ENCODE measurements at places on chromosomes 2 and 18. TPM values are rescaled to one million over a fixed set of nuclear protein-coding genes. Genes with fewer than 3 reads are reported as not detected.
A peak's percentile ranks its signal among the peaks of the same experiment; 100 is the strongest.

GRCh38 chr18:65606551-65607130, 144.2 kb upstream of the CDH7 start:
- DNase-seq = no peak

The MEP1B gene
- not detected for total RNA-seq

GRCh38 chr2:125562924-125563323, 1093.0 kb upstream of the GYPC start:
- no peak for DNase-seq

GRCh38 chr2:32918774-32919173, 28.0 kb upstream of the LTBP1 start:
- no peak for DNase-seq

The CABYR gene
- total RNA-seq = not detected

- no peak for DNase-seq
Observed at GRCh38 chr18:51051105-51051712, 21.2 kb downstream of the SMAD4 start.

- no peak for DNase-seq
Observed at GRCh38 chr2:232458661-232459418, 2.9 kb downstream of the ALPI start.

- DNase-seq = peak; percentile 18
Observed at GRCh38 chr2:65429786-65430602, 2.4 kb downstream of the SPRED2 start.

The KCNK3 gene
- 0.29 TPM for total RNA-seq

The RESP18 gene
- not detected for total RNA-seq

The POTEF gene
- total RNA-seq = 0.76 TPM

GRCh38 chr2:7913974-7914373, 767.9 kb upstream of the ID2 start:
- no peak for DNase-seq

DNA sequence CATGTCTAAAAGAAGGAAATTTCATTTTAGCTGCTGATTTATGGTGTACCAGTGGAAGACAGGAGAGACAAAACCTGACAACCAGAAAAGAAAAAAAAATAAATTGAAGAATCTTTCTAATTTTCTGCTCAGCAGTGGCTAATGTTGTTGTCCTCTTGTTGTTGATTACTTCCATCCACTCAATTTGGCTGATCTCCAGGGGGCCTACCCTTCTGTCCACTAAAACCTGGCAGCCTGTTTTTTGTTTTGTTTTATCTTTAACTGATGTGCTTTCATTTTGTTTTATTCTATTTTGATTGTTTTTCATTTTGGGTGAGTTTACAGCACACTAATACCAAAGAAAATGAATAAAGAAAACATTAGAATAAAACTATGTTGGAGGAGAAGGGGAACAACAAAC, 27.4 kb downstream of the TFPI start:
- DNase-seq = no peak

The CAPN14 gene
- total RNA-seq = under 0.01 TPM

DNA sequence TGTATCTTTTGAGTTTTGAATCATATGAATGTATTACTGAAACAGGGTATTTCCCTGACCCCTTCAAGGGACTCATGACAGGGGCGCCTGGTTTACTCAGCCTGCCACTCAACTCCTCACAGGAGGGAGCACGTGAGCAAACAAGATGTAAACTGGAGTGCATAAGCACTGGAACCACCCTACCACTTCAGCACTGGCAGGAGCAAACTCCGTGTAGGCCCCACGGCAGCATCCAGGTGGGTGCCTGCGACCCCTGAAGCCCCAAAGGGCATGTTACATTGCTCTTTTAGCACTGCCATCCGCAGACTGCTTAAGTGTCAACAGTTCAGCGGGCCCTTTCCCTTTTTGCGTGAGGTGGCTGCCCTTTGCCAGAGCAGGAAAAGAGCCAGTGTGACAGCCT, 8.2 kb upstream of the DAPL1 start:
- DNase-seq = no peak

DNA sequence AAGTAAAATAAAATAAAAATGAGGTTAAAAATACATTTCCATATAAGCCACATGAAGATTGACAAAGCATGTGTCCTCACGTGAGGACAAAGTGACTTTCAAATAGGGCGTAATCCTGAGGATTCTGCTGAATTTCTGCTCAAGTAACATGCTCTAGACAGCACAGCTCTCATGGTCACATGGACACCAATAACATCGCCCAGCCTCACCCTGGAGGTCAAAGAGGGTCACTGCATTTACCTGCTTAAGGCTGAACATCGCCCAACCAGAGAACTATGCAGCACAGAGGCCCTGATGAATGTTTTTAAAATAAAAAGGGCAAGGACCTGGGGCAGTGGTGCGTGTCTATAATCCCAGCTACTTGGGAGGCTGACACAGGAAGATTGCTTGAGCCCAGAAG, 30.2 kb downstream of the TGFBRAP1 start:
- no peak for DNase-seq

DNA sequence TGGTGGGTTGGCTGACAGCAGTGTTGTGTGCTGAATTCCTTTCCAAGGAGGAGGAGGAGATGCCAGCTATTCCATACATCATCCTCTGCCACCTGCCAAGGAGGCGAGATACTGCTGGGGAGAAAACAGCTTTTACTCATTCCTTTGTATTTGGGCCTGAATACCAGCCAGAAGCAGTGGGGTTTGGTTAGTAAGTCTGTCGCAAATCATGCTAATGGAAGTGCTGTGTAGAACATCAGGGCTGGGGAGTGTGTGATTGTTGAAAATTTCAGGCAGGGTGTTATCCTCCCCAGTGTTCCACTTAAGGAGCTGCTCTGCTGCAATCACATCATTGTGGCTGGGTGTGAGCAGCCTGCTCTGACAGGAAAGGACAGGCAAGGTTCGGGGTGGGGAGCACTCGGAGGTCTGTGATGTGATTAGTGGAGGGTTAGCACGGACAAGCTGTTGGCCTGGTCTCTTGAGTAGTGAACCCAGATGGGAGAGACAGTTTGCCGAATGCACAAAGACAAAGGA, 128.2 kb upstream of the DLX2 start:
- DNase-seq = peak; percentile 31

DNA sequence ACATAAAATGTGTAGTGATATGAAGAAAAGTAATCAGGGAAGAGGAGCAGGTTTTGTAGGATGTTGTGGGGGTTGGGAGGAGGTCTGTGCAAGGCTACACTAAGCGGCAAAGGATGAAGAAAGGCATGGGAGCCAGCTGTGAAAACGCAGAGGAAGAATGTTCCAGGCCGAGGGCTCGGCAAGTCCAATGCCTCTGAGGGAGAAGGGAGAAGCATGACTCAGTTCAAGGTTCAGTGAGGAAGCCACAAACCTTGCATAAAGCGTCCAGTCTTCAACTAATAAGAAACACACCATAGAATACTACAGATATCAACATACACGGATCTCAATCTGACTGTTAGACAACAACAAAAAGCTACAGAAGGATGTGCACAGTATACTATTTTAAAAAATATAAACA, 16.2 kb downstream of the EPB41L3 start:
- no peak for DNase-seq

GRCh38 chr2:71206271-71206670, 20.6 kb downstream of the PAIP2B start:
- DNase-seq = no peak

DNA sequence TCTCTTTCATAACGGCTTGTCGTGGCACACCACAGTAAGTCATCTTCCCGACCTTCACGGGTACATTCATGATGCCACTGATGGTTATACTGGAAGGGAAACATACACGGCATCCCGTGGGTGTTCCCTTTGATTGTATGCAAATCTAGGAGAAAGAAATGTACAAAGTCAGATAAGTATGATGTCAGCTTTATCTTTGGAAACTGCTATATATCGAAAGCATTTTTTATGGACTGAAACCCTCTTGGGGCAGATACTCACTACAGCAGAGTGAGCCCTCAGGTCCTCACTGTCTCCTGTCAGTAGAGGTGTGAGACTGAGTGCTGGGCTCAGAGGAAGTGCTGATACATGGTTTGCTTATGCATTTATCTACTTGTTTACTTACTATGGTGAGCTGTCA, 20.4 kb downstream of the PLA2R1 start:
- no peak for DNase-seq

The ALPG gene
- not detected for total RNA-seq

DNA sequence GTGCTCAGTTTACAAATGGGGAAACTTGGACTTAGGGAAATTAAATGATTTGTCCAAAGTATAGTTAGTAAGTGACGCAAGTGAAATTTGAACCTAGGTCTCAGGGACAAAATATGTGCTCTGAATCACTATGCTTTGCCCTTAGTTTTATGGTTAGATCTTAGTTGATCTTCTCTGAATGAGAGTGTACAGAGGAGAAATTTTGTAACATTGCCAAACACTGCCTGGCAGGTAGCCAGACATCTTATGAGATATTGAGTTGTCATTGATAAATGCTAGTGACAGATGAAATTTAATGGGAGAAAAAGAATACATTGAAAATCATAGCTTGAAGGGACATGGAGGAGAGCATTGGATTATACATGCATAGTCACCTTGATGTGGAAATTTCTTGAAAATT, 91.4 kb downstream of the GALNT1 start:
- no peak for DNase-seq

GRCh38 chr18:44921974-44922373, 241.3 kb downstream of the SETBP1 start:
- DNase-seq = no peak

DNA sequence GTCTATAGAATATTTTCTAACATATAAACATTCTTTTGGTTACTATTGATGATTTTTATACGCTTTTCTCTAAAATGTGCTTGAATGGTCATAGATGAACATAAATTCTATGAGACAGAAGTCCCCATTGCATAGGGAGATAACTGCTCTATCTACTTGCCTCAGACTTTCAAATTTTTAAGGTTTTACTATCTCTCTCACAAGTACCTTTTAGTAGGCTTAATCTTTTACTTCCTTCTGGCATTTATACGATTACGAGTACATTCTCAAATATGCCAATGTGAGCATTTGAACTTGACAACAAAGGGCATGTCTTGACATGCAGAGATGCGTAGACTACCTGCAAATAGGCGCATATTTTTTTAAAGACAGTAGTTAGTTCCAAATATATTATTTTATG, 935.9 kb upstream of the LRATD1 start:
- no peak for DNase-seq

- DNase-seq = no peak
Observed at GRCh38 chr2:218809515-218809914, 22.1 kb downstream of the PRKAG3 start.

- no peak for DNase-seq
Observed at GRCh38 chr2:69608109-69608508, 35.4 kb downstream of the AAK1 start.

- DNase-seq = no peak
Observed at GRCh38 chr2:235045336-235045972, 93.6 kb downstream of the SH3BP4 start.

DNA sequence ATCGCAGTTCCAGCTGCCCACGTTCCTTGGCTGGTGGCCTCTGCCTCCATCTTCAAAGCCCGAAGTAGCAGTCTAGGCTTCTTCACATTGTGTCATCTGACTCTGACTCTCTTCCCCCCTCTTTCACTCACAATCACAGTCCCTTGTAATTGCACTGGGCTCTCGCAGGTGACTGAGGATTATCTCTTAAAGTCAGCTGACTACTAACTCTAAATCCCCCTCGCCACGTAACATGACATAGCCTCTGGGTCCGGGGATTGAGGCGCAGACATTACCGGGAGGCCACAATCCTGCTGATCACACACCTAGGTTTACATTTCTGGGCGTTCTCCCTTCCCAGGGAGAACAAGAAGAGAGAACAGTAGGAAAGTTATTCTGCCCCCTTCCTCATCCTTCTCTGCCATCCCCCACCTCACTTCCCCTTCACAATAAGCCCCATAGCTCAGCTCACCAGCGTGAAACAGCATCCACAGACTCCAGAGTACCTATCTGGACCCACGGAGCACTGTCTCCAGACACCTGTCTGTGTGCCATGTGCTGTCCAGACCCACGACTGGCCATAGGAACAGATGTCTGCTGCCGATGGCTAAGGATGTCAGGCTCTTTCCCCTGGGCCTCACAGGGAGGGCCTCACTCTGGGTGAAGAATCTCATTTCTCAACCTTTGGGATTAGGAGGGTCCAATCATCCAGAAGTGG, 64.3 kb upstream of the FZD7 start:
- no peak for DNase-seq

GRCh38 chr2:8567469-8568260, 114.2 kb upstream of the ID2 start:
- DNase-seq = no peak

DNA sequence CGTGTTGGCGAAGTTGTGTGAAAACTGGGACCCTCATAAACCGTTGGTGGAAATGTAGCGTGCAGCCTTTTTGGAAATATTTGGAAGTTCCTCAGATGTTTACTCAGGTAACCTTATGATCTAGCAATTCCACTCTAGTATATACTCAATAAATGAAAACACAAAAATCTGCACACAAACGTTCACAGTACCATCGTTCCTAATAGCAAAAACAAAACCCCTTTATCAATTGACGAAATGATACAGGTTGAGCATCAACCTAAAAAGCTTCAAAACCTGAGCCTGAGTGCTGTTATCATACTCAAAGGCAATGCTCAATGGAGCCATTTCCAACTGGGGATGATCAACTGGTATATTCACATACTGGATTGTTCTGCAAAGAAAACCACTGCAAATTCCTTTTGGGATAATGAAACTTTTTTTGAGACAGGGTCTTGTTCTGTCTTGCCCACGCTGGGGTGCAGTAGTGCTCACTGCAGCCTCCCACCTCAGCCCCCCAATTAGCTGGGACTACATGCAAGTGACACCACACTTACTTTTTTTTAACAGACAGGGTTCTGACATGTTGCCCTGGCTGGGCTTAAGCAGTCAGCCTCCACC, 777 bp upstream of the C18orf32 start:
- DNase-seq = no peak

The TLX2 gene
- total RNA-seq = not detected

The UGT1A9 gene
- total RNA-seq = not detected

- no peak for DNase-seq
Observed at GRCh38 chr2:238573065-238573778, 146.5 kb downstream of the ASB1 start.

Measured in uterus (tissue), 4 donors.